Cardiac muscle cell (in vitro differentiated cells and primary cell): ENCODE measurements at places on chromosomes 1 and 21.

GRCh38 chr1:236316437-236316836 lies 34.7 kb upstream of the ERO1B start:
- no peak for DNase-seq

- no peak for DNase-seq
These were observed 10.9 kb downstream of the S100PBP start for GRCh38 chr1:32828341-32828740.

GRCh38 chr1:119655154-119655553 lies 7.1 kb upstream of the ZNF697 start:
- peak; percentile 50 for DNase-seq

DNA sequence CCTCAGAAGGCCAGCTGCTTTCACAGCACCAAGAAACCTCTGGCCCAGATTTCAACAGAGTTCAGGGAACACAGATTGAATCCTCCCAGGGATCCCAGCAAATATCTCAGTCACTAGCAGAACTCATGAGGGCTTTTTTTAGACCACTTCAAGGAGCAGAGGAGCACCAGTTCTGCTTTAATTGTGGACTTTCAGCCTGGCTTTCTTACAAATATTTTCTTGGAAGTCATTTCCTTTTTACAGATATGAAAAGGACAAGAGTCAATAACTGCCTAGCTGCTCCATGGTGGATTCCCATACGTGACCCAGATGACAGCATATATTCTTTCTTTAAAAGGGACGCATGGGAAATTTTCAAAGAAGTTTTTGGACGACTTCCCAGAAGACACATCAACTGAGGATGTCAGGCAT lies 6.4 kb upstream of the LRRC8B start:
- peak; percentile 22 for DNase-seq

DNA sequence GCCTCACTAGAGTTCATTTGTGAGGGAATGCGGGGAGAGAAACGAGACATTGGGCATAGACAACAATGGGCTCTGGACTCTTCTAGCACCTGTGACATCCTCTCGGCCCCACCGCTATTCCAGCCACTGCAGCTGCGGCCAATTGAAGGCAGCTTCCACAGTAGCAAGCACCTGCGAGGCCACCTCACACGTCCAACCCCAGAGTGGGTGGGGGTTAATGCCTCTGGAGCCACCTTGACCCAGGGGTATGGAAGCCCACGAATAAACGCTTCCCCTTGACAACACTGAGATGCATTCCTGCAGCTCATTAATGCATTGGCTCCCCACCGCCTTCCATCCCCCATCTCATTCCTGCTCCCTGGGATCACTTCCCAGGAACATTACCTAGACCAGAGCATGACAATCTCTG lies 104.4 kb downstream of the GLIS1 start:
- no peak for DNase-seq

- DNase-seq = peak; percentile 18
These were observed 425.5 kb downstream of the KCTD3 start for GRCh38 chr1:215992620-215993019.

GRCh38 chr1:204830747-204831146 lies 39.9 kb upstream of the NFASC start:
- no peak for DNase-seq

GRCh38 chr1:110207831-110208230 lies 2.3 kb upstream of the KCNC4 start:
- DNase-seq = peak; percentile 58

DNA sequence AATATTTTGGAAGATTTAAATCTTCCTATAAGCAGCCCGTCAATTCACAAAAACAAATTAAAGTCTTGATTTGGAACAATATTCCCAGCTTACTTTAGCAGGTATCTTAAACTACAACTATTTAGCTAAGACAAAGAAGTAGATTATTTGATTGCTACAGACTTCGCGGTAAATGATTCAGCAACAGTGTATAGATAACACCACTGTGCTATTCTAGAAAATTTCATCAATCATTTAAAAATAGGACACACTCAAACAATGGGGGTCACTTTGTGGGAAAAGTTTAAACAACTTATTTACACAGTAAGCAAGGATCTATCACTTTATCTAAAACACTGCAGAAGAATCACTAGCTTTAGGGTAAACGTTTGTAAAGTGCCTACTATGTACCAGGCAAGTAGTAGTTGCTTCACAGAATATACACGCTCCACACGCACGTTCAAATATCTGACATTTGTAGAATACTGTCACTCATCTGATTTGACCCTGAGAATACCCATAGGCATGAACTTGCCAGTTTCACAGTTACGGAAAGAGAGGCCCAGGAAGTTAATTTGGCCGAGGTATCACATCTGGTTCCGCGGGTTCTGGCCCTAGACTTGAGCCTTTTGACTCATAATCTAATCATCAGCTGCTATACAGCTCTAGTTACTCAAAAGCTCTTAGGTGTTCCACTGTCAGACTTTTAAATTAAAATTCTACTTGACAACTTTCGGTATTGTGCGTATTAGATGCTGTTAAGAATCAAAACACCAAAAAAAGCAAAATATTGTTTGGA lies 876 bp downstream of the DENND2C start:
- no peak for DNase-seq

- no peak for DNase-seq
These were observed 1.7 kb downstream of the H3-3A start for GRCh38 chr1:226063977-226064815.

- DNase-seq = no peak
These were observed 4.8 kb upstream of the GPR37L1 start for GRCh38 chr1:202117898-202118371.

- DNase-seq = no peak
These were observed 23.3 kb downstream of the ETNK2 start for GRCh38 chr1:204128464-204128963.

DNA sequence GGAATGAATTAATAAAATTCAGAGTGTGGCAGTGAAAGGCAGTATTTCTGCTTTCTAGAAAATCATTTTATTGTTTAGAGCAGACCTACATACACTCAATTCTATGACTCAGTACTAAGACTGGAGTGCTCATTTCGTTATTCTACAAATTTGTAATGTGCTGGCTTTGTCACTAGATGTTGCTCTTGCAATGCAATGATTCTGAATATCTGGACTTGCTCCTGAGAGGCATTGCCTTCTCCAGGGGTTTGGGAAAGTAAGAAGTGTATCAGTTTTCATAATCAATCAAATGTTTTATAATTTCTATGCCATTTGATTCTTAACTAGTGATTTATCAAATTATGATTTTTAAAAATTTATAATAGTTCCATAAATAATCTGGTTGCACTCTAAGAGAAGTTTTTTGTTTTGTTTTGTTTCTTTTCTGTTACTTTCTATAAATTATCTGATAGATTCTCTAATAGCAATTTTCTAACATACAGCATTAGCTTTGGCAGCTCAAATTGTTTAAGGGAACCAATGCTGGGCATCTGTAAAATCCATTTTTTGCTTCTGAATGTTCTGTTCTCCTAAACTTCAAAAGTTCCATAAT lies 280.5 kb upstream of the SGIP1 start:
- peak; percentile 84 for DNase-seq

- DNase-seq = no peak
These were observed 2.9 kb upstream of the RBBP5 start for GRCh38 chr1:205124726-205125125.

DNA sequence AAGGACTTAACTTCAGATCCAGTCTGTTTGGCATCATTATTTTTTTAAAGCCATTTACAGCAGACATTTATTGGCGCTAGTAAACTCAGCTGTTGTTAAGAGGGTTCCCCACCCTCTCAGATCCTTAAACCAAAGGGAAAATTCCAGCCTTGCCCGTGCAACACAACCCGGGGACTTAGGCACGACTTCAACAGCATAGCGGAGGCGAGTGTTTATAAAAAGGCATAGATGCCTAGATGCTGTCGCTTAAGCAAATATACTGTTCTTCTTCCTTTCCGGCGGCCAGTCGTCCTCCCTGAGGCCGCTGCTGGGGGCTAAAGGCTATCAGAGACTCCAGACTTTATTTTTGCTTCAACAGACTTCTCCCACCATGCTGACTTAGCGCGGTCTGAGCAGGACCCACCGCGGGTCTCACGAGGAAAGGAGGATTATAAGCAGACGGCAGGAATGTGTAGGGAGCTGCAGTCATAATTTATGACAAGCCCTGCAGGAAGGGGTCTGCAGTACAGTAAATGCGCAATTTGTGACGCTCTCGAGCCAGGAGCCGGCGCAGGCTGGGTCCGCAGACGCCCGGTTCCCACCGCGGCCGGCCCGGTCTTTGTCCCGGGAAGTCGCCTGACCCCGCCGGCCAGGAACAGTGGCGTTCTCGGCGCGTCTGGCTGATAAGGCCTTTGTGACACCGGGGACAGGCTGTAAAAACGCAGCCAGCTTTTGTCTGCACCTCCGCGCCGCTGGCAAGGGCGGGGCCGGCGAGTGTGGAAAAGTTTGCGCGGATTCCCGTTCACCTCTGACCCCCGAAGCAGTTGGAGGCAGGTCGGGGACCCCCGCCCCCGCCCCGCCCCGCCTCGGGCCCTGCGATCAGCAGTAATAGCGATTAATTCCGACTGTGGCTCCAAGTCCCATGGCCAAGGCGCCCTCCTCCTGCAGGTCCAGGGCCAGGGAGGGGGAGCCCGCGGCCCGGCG lies 61.2 kb upstream of the ARHGEF16 start:
- DNase-seq = peak; percentile 2

- DNase-seq = no peak
These were observed 49.6 kb upstream of the HOOK1 start for GRCh38 chr1:59765011-59765730.

DNA sequence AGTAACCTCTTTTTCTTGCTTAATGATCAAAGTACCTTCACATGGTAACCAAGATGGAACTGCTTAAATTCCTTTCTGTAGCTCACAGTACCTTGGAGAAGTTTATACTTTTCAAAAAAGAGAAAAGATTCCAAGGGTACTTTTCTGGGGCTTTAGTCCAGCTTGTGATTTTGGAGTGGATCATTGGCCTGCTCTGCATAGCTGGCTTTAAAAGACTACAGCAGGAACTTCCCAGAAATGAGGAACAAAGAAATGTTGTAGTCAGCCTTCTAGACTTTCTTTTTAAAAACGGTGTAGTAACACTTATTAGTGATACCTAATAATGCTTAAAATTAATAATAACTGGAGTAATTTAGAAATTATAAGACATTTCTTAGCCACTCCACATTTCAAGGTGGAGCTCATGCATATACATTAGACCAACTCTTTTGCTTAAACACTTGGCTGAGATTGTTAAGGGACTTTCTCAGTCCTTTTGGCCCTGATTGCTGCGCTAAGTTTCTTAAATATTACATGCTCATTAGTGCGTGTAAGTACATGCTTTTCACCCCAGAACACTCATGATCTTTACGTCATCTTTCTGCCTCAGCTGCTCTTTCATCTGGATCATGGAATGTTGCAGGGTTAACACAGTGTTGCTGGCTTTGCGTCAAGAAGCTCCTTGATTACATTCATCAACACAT lies 57.3 kb downstream of the SDCCAG8 start:
- DNase-seq = peak; percentile 11

- no peak for DNase-seq
These were observed 8.8 kb upstream of the OBSCN start for GRCh38 chr1:228198977-228199590.

- DNase-seq = no peak
These were observed 328.1 kb upstream of the LYPLAL1 start for GRCh38 chr1:218845589-218845988.

DNA sequence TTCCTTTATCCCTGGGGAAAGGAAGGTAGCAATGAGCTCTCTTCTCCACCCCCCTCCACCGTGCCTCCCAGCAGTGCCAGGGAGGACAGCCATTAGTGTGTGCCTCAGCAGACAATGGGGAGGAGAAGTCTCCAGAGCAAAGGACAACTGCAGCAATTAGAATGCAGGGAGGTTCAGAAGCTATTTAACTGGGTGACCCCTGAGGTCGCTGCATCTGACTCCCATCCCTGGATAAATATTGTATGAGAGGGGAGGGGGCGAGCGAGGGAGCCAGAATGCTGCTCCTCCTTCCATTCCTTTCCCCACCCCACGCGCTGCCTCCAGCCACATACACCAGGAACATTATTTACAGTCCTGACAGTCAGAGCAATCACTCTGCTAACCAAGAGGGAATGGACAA lies 59.0 kb downstream of the ERI3 start:
- no peak for DNase-seq

GRCh38 chr1:84998642-84999280 lies 1.8 kb upstream of the MCOLN2 start:
- peak; percentile 39 for DNase-seq

DNA sequence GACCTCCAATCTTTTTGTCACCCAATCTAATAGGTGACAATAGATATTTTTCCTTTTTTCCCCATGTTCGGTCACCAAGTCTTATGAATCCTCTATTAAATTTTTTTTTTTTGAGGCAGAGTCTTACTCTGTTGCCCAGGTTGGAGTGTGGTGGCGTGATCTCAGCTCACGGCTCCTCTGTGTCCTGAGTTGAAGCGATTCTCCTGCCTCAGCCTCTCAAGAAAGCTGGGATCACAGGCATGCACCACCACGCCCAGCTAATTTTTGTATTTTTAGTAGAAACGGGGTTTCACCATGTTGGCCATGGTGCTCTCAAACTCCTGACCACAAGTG lies 42.5 kb upstream of the MTF1 start:
- no peak for DNase-seq

DNA sequence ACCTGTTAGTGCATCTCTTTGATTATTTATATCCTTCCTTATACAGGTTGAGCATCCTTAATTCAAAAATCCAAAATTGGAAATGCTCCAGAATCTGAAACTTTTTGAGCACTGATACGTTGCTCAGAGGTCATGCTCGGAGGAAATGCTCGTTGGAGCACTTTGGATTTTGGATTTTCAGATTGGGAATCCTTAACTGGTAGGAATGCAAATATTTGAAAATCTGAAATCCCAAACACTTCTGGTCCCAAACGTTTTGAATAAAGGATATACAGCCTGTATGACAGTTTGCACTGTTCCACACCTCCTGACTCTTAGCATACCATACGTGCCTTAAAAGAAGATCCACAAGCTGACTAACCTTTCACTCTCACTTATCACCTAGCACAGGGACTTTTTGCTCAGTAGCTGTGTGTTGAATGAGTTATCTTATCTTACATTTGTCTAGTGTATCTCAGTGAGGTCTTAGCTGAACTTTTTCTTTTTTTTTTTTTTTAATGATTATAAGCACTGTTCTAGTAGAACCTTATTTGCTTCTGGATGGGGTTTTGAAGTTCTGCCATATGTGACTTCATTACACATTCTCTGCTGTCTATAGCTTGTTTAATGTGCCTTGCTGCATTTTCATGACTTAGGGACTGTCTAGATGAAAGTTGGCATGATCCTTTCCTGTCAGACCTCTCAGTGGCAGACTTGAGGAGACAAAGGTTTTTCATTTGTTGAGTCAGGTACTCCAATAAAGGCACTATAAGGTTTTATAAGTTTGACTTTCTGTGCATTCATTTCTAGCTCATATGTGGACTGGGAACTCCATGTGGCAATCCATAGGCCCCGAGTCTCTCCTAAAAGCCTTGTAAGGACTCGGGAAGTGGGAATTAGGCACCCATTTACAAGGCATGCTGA lies 21.6 kb downstream of the PTGFRN start:
- no peak for DNase-seq

- peak; percentile 69 for DNase-seq
These were observed 773 bp downstream of the IFNGR2 start for GRCh38 chr21:33403786-33404585.

DNA sequence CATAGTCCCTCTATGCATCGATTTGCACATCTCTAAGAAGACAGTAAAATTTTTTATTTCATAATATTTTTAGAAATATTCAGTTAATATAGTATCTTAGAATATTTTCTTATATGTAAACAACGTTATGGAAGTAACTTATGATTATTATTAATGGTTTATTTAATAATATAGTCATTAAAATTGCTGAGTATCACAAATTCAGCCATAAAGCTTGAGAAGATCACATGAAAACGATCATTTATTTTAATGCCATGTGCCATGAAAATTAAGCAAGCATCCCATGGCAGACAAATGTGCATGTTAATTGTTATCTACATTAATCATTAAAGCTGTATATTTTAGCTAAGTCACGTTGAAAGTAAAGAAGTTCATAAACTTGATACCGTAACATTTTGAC lies 907.1 kb downstream of the KCNT2 start:
- no peak for DNase-seq
